ENCODE measurements at places on chromosomes 2 and 18.

DNA sequence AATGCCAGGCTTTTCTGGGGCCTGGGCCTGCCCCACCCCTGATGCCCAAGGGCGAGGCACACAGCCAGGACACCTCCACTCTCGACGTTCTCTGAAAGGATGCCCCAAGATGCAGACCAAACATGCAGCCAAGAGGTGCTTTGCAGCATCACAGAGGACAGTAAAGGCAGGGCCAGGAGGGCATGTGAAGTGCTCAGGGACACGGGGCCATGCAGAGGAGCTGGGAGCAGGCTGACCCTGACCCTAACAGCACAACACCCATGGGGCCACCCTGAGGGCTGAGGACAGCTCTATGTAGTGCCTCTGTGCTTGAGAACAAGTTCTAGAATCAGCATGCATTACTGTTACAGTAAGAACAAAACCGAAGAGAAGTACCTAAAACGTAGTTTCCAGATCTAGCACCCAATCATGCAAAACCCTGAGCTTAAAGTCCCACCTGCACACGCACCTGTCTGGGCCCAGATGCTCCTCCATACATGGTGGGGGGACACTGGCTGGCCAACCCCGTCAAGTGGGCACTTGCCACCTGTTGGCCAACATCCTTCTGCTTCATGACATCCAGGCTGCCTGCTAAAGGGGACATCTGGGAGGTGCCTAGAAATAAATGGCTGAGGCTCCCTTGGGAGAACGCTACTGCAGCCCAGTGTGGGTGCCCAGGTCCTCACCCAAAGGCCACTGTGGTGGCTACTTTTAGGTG, 15.4 kb downstream of the HS6ST1 start:
- no peak for DNase-seq

GRCh38 chr2:119383410-119384140, 16.8 kb downstream of the DBI start:
- no peak for DNase-seq

DNA sequence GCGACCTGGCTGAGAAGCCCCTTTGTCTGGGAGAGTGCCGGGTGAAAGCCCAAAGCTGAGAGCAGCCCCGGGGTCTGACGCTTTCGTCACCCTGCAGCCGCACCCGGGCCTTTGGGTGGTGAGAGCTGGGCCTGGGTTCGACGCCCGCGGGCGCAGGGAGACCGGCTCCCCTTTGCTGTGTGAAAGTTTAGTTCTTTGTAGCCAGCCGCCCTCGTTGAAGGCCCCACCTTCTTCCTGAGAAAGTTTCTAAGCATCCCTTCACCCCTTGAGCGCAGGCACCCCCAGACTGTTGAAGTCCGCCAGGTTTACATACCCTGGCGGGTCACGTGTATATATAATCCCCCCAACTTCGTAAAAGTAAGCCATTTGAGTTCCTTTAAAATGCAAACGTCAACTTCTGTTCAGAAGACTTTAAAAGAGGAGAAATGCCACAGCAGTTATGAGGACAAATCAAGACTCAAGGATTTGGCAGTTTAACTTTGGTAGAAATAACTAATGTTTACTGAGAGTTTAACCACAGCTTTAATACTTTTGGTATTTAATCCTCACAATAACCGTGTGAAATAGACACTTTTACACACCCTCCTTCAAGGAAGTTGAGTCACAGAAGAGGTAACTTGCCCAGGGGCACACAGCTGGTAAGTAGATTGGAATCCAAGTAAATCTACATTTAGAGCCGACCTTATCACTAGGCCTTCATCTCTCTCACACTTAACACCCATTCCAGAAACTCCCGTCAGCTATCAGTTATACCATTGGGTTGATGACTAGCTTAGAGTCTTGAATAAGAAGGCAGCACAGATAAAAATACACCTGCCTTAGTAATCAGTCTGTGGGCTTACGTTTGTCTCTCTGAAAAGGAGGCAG, 1.1 kb upstream of the MBOAT2 start:
- DNase-seq, result no peak

GRCh38 chr18:56257205-56257604, 381.2 kb downstream of the TXNL1 start:
- no peak for DNase-seq

GRCh38 chr2:233115121-233115520, 55.0 kb downstream of the INPP5D start:
- no peak for DNase-seq

DNA sequence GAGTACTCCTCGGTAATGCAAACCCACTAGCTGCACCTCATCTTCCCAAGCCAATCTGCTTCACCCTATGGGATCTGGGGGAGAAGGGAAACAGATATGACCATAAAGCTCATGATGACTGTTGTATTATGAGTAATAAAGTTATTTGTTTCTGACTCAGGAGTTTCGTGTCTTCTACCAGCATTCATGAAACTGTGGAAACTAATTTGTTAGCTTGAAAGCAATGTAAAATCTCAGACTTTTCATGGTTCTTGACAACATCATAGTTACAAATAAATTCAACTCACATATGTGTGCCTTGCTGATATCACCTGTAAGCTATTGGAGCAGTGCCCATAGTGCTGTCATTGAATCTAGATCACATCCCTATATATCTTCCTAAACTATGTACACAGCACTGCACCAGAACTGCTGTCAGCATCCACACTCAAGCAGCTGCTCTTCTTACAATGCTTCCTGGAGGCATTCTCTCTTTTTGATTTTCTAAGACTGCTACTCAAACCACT, 135.6 kb upstream of the KYNU start:
- DNase-seq, result no peak

GRCh38 chr18:44079606-44080005, 601.1 kb upstream of the SETBP1 start:
- DNase-seq, result no peak

DNA sequence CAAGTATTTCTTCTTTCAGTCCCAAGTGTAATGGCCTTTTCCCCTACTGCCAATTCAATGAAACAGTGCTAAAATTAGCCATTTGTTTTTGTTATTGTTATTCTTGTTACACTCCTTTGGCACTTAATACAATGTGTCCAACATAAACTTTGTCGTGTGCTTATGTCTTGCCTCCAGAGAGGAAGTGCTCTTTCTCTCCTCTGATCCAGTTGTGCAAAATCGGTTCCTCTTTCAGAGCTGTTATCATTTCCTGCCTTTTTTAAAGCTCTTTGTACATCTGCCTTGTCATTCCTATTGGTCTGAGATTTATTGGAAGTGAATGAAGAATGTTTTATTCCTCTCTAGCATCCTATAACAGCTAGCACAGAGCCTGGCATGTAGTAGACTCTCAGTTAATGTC, 623.2 kb upstream of the ID2 start:
- no peak for DNase-seq

GRCh38 chr2:156892467-156893281, 364.8 kb upstream of the GALNT5 start:
- no peak for DNase-seq

- DNase-seq, result no peak
Measured at GRCh38 chr2:219250049-219250781, 2.8 kb upstream of the TUBA4B start.

DNA sequence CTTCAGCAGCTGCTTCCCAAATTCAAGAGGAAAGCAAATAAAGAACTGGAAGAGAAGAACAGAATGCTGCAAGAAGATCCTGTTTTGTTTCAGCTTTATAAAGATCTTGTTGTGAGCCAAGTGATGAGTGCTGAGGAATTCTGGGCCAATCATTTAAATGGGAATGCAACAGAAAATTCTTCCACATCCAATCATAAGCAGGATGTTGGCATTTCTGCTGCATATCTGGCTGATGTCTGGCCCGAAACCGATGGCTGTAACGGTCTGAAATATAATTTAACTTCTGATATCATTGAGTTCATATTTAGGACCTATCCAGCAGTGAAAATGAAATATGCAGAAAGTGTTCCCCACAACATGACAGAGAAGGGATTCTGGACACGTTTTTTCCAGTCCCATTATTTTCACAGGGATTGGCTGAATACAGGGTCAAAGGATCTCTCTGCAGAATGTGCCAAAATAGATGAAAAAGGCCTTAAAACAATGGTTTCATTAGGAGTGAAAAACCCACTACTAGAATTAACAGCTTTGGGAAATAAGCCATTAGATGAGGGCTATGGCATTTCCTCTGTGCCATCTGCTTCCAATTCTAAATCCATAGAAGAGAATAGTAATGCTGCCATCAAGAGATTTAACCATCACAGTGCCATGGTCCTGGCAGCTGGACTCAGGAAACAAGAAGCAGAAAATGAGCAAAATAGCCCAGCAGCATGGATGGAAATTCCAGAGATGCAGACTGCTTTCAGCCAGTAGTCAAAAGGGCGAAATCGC, 175.6 kb downstream of the MC4R start:
- no peak for DNase-seq

DNA sequence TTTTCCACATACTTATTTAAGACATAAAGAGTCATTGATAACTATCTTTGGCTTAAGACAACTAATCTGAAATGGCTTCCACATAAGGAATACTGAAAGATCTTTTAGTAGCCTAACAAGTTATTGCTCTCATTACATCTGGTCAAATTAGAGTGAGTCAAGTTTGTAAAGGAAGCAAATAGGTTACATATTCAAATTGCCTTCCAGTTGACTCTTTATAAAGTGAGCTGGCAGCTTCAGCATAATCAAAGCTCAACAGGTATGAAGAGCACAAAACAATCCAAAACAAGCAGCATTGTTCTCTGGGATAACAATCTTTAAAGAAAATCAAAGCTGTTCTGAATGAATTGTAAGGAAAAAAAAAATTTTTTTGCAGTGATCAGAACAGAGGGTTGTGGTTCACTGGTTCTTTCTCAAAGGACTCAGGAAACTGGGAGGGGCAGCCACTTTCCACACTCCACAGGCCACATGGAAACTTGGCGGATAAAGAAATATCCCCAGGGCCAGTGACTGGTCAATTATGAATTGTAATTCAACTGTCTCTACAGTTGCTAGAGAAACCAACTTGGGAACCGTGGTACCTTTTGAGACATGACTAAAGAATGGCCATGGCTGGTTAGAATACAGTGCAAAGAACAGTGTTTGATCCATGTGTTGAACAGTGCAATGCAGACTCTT, 369.3 kb upstream of the KCNH7 start:
- DNase-seq, result no peak

DNA sequence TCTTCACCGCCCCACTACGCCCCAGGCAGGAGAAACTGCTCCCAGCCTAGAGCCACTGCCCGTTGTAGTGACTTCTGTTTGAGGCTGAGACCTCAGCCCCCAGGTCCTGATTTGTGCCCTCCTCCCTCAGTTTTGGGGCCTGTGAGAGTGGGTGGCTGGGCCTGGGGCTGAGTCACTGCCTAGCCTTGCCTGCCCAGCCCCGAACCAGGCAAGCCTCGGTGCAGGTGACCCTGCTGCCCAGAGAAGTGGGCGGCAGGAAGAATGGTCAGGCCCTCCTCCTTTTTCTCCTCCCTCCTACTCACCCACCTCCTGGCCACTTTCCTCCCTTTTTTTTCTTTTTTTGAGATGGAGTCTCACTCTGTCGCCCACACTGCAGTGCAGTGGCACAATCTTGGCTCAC, 66.6 kb downstream of the ZFP36L2 start:
- DNase-seq, result no peak

GRCh38 chr2:3610415-3610814, 15.5 kb downstream of the COLEC11 start:
- no peak for DNase-seq

- DNase-seq, result no peak
Measured at GRCh38 chr2:14424478-14425390, 207.8 kb upstream of the LRATD1 start.

GRCh38 chr2:33298233-33298632, 178.2 kb upstream of the RASGRP3 start:
- no peak for DNase-seq

- no peak for DNase-seq
Measured at GRCh38 chr18:76348267-76349066, 146.6 kb downstream of the ZNF516 start.

- no peak for DNase-seq
Measured at GRCh38 chr18:37572736-37573135, 7.1 kb upstream of the CELF4 start.

GRCh38 chr2:7649461-7650228, 732.4 kb downstream of the RNF144A start:
- no peak for DNase-seq

DNA sequence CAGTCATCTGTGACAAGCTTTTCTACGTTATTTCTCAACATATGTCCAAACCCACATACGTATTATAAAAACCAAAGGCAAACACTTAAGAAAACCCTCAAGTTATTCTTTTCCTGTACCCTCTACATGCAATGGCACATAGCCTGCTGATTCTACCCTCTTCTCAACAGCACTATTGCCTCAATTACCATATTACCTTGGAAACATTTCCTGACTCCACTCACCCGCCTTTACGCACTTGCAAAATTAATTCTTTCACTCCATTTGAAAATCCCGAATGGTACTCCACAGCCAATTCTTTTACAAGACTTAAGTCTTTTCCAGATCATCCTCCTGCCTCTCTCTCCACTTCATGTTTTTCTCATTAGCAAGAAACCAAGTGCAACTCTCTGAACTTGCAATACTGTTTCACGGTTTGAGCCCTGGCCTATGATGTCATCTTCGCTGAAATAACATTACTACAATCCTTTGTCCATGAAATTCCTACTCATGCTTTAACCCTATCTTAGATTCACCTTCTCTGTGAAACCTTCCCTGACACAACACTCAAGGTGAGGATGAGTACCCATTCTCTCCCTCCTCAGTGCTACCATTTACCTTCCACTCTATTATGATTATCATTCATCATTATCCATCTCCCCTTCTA, 29.0 kb downstream of the SESTD1 start:
- DNase-seq, result no peak

DNA sequence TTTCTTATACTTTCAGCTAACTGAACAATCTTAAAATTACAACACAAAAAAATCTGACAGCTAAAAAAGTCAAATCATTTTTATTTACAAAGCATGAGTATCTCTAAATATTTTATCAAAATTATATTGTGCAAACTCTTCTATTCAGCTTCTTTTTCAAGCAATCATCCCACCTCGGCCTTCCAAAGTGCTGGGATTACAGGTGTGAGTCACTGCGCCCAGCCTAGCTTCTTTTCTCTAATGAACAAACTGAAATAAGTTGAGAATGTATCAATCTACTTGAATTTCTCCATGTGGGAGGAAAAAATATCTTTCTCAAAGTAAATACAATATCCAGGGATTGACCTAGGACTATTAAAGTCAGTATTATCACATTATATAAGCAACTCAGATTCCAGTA, 14.9 kb downstream of the NDUFS1 start:
- DNase-seq, result no peak

GRCh38 chr2:36967236-36967876, 1.0 kb upstream of the STRN start:
- DNase-seq, result no peak

DNA sequence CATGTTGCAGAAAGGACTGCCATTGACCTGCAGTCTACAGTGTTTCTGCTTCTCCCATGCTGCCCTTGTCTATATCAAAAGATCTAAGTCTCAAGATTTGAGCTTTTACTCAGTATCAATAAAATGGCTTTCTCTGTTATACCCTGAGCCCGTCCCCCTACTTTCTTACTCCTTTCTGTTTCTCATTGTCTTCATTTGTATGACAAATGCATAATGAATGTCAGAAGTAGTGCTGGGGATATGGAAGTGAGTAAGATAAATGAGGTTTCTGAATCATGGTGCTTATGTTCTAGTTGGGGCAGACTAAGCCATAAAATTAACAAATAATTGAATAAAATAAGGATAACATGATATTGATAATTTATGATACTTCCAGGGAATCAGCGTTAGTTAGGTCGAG, 128.6 kb downstream of the PARD3B start:
- no peak for DNase-seq

Measured in stimulated activated CD4-positive, alpha-beta T cell treated with anti-CD3 and anti-CD28 coated beads, Interleukin-15, amount 100 ng/mL, for 24 hours (primary cell).